ENCODE measurements at places on chromosomes 12 and 14. TPM values are rescaled to one million over a fixed set of nuclear protein-coding genes. Genes with fewer than 3 reads are reported as not detected.

RNASE7 gene
- polyA plus RNA-seq, result 0.04 TPM

- no peak for DNase-seq
These were observed 158.0 kb downstream of the RAD51B start for GRCh38 chr14:67977434-67978034.

DNA sequence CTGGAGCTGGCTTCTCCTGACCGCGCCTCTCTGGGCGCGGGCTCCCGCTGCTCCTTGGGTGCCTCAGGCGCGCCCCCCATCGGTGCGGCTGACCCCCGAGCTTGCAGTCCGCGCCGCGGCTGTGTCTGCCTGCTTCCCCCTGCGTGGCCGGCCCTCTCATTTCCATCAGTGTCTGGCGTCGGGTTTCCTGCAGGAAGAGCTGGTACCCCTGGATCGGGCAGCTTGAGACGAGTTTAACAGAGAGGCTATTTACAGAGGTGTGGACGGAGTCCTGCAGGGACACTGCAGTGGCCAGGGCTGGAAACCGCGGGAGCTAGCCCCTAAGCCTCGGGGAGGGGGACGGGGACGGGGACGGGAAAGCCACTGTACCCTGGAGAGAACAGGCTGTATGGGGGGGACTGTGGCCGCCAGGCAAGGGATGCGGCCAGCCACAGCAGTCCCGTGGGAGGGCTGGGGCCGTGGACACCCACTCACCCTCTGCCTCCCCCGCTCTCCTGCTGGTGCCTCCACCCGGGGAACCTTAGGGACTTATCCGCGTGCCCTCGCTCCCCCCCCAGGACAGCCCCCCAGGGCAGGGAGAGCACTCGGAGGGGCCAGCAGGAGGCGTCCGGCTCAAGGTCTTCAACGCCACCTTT is 3.7 kb upstream of the CACNA2D4 start:
- no peak for DNase-seq

GRCh38 chr12:28316049-28316448 is 125.8 kb downstream of the CCDC91 start:
- no peak for DNase-seq

DNA sequence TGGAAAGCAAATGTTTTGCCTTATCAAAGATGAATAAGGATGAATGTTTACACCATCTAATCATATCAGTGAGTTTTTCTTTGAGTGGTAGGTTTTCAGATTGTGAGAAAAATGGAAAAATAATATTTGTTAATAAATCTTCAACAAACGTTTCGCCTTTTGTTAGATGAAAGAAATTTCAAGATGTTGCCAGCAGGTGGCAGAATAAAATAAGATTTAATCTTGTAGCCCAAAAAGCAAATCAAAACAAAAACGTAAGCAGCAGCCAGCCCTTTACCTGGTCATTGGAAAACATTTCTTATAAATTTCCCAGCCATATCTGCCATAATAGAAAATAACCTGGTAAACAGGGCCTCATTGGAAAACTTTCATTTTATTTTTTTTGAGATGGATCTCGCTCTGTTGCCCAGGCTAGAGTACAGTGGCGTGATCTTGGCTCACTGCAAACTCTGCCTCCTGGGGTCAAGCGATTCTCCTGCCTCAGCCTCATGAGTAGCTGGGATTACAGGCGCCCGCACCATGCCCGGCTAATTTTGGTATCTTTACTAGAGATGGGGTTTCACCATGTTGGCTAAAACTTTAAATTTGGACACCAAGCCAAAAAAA is 15.4 kb upstream of the TMEM120B start:
- no peak for DNase-seq

DNA sequence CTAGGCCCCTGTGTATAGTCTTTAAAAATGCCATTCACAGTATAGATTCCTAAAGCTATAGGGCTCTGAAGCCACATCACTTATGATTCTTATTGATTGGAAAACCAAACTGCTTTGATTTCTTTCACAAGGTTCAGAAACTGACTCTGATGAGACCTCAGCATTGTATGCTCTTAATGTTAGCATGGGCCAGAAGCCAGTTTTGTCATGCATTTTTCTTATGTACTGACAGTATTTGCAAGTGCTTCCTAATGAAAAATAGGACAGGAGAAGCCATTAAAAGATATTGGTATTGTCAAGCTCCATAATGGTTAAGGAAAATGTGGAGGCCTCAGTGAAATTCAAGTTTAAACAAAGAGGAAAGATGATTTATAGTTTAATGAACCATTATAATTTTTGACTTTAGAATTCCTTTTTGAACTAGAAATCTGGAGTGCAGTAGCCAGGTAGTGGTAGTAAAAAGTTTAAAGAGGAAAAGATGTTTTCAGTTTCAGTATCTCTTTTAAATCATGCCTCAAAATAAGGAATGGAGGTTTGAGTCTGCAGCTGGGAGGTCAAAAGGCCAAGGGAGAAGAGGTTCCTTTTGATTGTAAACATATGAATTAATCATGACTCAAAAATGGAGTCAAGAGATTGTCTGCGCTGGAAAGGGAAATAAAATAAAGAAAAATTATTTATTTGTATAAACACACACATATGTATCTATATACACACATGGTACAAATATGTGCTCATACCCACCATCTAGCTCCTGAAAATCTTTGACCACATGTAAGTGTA is 388.1 kb upstream of the PRICKLE1 start:
- DNase-seq, result no peak

- DNase-seq, result no peak
These were observed 4.5 kb upstream of the CACNA2D4 start for GRCh38 chr12:1922985-1923384.

DNA sequence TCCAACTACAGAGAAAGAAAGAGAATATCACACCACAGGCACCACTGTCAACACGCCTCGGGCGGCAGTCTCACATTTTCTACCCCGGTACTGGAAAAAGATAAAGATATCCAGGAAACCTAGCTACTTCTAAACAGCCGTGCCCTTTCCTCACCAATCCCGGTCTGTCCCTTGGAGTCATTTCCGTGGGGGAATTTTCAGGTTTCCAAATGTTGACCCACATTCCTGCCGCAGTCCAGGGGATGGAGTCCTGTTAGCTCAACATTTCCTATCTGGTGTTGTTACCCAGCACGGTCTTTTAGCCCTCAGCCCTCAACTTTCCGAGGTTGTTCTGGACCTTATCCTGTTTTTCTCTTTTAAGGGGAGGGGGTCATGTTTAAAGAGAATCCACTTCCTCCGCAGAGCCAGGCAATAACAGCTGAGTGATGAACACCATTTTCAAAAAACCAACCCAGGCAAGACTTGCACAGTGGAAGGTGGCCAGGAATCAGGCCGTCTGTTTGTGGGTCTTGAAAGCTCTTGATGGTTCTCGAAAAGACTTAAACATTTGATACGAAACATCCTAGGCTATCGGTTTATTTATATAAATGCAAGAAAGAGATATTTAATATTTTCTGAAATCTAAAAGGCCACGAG is 4.6 kb downstream of the SSH1 start:
- DNase-seq, result no peak

OASL gene
- polyA plus RNA-seq, result 0.57 TPM

- no peak for DNase-seq
These were observed 261.9 kb upstream of the SFSWAP start for GRCh38 chr12:131449027-131449426.

DNA sequence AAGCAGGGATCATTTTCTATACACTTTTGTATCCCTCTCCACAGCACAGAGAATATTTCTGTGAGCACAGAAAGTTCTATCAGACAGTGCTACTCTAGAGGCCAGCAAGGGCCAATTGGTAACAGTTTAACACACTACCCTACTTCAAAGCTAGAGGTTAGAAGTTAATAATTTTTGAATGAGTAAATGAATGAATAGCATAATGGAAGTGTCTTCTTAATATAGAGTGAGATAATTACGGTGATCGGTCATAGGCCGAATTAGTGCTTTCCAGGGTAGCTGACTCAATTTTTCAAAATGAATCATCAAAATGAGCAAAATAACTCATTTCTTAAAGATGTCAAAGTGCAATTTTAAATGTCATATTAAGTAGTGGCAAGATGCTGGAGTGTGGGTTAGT is 67.0 kb upstream of the CCDC198 start:
- DNase-seq, result no peak

DNA sequence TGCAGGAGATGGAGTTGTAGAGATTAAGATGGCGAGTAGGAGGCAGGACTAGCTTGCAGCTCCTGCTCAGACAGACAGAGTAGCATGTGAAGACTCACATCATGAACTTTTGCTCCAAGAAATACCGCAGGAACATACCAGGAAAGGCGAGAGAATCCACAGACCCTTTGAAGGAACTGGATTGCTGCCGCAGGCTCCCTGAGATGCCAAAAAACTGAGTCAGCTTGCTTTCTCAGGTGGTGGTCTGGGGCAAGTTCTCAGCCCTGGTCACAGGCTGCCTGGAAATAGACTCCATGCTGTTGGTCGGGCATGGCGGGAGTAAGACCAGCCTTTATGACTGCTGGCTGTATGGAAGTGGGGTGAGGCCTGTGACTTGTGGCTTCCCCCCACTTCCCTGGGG is 163.6 kb upstream of the NAV3 start:
- no peak for DNase-seq

- DNase-seq, result no peak
These were observed 280.6 kb upstream of the SFSWAP start for GRCh38 chr12:131430158-131430742.

DNA sequence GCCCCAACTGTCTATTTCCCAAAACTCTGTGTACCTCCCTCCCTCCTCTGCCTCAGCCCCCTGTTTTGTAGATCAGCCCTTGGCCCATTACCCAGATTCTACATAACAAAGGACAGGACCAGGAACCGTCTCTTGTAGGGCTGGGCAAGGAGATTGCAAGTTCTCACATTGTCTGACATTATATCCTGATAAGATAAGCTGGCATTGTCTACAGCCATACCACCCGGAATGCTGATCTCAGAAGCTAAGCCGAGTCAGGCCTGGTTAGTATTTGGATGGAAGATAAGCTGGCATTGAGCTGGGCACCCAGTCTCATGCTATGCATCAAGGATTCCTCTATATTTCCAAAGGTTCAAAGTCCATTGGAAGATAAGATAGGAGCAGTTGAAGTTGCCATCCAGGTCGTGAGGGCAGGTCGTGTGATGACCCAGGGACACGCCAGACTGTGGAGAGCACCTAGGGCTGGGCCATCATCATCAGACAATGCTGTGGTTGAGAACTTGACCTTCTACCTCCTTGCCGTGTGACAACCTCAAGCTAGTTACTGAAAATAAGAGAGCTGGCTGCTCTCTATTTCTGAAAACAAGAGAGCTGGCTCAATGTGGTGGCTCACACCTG is 29.5 kb downstream of the PHETA1 start:
- DNase-seq, result no peak

PTHLH gene
- polyA plus RNA-seq, result 0.53 TPM

AMDHD1 gene
- 0.39 TPM for polyA plus RNA-seq

DNA sequence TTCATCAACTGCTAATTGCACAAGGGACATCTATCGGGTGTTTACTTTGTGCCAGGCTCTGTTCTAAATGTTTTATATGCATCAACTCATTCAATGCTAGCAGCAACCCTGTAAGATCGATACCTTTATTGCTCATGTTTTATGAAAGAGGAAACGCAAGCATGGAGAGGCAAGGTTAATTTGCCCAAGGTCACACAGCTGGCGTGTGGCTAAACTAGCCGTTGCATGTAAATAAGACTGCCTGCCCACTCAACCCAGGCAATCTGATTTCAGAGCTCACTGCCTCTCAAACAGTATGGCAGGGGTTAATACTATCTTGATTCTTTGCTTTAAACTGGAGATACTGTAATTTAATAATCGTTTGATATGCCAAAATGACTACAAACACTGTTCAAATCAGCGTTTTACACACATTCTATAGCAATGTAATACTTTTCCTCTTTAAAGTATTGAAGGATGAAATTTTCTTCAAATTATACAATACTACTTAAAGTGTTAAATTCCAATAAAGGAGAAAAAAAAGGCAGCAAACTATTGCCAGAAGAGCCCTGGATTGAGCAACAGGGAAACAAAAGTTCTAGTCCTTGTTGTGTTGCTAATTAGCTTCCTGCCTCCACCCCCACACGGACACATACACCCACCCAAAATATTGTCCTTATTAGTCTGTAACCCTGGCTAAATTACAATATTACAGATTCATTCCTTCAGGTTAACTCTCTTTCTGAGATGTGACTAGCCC is 39.1 kb upstream of the DHRS7 start:
- DNase-seq, result no peak

DNA sequence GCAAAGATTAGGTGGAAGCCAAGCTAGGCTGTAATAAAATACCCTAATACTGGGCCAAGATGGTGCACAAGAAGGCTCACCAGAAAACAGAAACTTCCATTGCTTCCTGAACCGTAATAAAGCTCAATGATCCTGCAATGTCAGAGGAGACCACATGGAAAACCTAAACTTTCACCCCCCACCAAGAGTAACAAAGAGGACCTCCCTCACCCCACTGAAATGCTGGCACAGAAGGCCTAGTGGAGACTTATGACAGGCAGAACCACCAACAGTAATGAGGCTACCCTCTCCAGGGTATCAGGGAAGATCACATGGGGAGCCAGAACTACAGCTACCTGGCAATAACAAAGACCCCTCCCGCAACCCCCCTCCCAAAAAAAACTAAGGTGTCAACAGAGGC is 43.1 kb downstream of the CEP83 start:
- no peak for DNase-seq

- no peak for DNase-seq
These were observed 119.7 kb upstream of the VASH1 start for GRCh38 chr14:76641541-76641940.

PPP1R1A gene
- 25.5 TPM for polyA plus RNA-seq

DNA sequence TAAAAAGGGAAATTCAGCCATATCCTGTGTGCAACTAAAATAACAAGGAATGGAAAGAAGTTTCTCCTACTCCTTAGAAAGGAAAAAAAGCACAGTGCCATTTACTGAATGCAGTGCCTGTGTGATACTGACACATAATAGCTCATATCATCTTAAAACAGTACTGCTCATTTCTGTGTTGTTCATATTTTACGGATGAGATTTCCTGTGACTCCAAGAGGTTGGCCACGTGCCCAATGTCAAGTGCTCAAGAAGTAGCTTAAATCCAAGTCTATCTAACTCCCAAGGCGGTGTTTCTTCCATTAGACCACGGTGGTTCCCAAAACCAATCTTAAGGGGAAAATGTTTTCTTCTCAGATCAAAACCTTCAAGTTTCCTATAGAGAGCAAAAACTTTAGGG is 20.0 kb downstream of the MAP3K9 start:
- DNase-seq, result no peak

C12orf60 gene
- polyA plus RNA-seq, result 3.6 TPM

DNA sequence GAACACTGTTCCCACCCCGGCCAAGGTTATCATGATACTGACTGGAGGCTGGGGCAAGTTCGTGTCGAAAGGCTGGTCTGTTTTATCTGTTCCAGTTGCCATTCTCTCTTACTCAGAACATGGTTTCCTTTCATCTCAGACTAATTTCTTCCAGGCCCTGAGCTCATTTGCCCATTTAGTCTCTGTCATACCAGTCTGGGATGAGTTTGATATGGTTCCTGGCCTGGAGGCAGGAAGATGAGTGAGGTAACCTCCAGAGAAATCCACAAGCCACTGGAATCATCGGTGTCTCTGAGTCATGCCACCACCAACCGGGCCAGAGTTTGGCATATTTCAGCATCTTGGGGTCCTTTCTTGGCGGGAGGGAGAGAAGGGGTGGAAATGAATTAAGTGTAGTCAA is 114.7 kb downstream of the NTF3 start:
- no peak for DNase-seq

- no peak for DNase-seq
These were observed 37.5 kb downstream of the RAP1B start for GRCh38 chr12:68648179-68648578.

CLEC4D gene
- polyA plus RNA-seq, result not detected

C12orf54 gene
- polyA plus RNA-seq, result not detected
